ENCODE measurements at places on chromosomes 2 and 18. TPM values are rescaled to one million over a fixed set of nuclear protein-coding genes. Genes with fewer than 3 reads are reported as not detected.

The ST8SIA5 gene
- total RNA-seq: not detected

The NTSR2 gene
- not detected for total RNA-seq

The TEKT4 gene
- total RNA-seq: not detected

The CNGA3 gene
- total RNA-seq: 0.16 TPM

The C2orf15 gene
- not detected for total RNA-seq

The ZRANB3 gene
- 6.9 TPM for total RNA-seq

The MPV17 gene
- total RNA-seq: 73.6 TPM

All from bronchial smooth muscle cell (primary cell).